ENCODE measurements at places on chromosomes 7 and 10.

DNA sequence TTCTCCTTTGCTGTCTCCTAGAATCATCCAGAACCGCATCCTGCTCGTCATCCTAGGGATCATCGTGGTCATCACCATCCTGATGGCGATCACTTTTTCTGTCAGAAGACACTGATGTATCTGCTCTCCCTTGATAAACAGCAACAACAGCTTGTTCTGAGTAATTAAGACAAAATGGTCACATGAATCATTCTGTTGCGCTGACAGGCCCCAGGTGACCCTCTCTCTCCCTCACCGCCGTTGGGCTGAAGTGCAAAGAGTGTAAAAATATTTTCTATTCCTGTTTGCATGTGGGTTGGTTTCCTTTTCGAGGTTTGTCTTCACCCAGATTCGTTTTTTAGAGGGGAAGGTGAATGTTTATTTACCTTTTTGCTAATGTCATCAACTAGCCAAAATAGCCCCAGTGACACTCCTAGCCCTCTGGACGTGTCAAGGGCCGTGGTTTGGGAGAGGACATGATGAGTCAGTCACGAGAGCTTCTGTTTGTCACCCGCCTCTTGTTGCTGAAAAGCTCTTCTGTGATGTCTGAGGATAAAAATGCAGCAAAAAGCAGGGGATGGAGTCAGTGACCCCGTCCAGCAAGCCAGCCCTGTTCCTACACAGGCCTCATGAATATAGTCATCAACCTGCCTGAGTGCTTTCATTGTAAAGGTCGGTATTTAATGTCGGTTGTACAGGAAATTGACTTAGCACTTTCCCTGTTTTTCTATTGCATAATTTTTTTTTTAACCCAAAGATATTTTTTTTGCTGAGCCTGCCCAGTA, 134.6 kb upstream of the TCF7L2 start:
- no peak for DNase-seq

- no peak for DNase-seq
Measured at GRCh38 chr10:7580520-7580919, 86.2 kb downstream of the ITIH5 start.

DNA sequence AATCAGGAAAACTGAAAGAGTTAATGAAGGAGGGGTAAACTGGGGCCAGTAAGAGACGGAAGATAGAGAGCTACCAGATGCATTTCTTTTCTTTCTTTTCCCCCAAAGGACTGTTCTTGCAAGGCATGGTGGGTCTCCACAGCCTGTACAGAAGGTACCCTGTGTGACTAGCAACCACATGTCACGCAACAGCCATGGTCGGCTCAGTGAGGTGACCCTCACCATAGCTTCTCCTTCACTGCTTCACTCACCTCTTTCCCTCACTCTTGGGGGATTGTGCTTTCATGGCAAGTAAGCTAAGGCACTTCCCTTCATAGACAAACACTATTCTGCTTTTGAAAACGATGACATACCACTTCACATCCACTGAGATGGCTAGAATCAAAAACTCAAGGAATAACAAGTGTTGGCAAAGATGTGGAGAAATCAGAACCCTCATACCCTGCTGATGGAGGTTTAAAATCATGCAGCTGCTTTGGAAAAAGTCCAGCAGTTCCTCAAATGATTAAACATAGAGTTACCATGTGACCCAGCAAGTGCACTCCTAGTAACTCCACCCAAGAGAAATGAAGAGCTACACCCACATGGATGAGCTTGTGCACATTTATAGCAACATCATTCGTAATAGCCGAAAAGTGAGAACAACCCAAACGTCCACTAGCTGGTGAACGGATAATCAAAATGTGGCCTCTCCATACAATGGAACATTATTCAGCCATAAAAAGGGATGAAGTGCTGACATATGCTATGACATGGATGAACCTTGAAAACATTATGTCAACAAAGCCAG, 3.8 kb upstream of the INSIG1 start:
- no peak for DNase-seq

DNA sequence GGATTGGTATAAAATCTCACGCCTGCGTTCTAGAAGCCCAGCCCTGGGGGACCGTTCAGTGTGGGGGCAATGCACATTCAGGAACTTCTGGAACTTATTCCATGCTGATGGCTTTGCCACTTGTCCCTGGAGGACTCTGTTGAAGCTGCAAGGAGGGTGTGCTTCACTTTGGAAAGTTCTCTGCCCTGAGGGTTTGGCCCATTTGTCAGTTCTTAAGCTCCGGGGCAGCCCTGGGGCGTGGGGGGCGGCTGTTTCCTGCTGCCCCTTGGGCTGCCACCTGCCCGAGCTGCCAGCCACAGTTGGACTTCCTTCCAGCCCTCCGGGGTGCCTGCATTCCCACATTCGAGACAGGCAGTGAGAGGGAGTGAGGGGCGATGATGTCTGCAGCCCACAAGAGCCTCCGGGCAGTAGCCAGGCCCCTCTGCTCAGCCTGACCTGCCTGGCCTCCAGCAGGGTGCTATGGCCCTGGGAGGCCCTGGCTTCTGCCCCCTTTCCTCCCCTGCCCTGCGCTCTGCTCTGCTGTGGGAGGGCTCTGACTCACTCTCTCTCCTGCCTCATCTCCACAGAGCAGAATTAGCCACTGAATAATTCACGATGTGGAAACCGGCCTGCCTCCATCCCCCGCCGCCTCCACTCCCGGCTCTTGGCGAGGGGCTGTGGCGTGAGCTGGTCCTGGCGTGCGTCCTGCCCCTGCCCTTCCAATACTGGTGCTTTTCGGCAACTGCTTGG, 1.9 kb downstream of the TTYH3 start:
- no peak for DNase-seq

- no peak for DNase-seq
Measured at GRCh38 chr7:5063698-5064097, 18.0 kb downstream of the RBAK start.
